ENCODE measurements at places on chromosomes 2 and 18. TPM values are rescaled to one million over a fixed set of nuclear protein-coding genes. Genes with fewer than 3 reads are reported as not detected.

DHRS9 gene
- not detected for total RNA-seq

IL1A gene
- total RNA-seq: not detected

TPRKB gene
- total RNA-seq: 18.0 TPM

SERPINB3 gene
- total RNA-seq: not detected

LRRC30 gene
- total RNA-seq: not detected

DIPK1C gene
- total RNA-seq: not detected

CFAP221 gene
- 0.32 TPM for total RNA-seq

TLX2 gene
- not detected for total RNA-seq

TXNDC2 gene
- total RNA-seq: 0.12 TPM

FNDC4 gene
- total RNA-seq: 17.1 TPM

KIF1A gene
- not detected for total RNA-seq

DUSP2 gene
- 2.2 TPM for total RNA-seq

MAPK4 gene
- total RNA-seq: not detected

NAGK gene
- 63.4 TPM for total RNA-seq

SLC19A3 gene
- total RNA-seq: not detected

IL36RN gene
- not detected for total RNA-seq

CMPK2 gene
- total RNA-seq: 6.0 TPM

CFAP65 gene
- not detected for total RNA-seq

C1QL2 gene
- not detected for total RNA-seq

RND3 gene
- 601 TPM for total RNA-seq

REG3G gene
- not detected for total RNA-seq

PSMG2 gene
- total RNA-seq: 59.1 TPM

ADGRF3 gene
- under 0.01 TPM for total RNA-seq

RIT2 gene
- not detected for total RNA-seq

ZAP70 gene
- total RNA-seq: not detected

NEB gene
- 0.16 TPM for total RNA-seq

SLC66A3 gene
- total RNA-seq: 48.7 TPM

INO80D gene
- total RNA-seq: 11.8 TPM

TANC1 gene
- 40.4 TPM for total RNA-seq

CABYR gene
- total RNA-seq: 6.7 TPM

ZCCHC2 gene
- 10.6 TPM for total RNA-seq

DOK1 gene
- total RNA-seq: 31.0 TPM

NEU4 gene
- not detected for total RNA-seq

MYO1B gene
- 274 TPM for total RNA-seq

SLC38A11 gene
- total RNA-seq: 0.12 TPM

Data from hair follicle dermal papilla cell (primary cell).